ENCODE measurements at places on chromosomes 2 and 18. TPM values are rescaled to one million over a fixed set of nuclear protein-coding genes. Genes with fewer than 3 reads are reported as not detected.

DNA sequence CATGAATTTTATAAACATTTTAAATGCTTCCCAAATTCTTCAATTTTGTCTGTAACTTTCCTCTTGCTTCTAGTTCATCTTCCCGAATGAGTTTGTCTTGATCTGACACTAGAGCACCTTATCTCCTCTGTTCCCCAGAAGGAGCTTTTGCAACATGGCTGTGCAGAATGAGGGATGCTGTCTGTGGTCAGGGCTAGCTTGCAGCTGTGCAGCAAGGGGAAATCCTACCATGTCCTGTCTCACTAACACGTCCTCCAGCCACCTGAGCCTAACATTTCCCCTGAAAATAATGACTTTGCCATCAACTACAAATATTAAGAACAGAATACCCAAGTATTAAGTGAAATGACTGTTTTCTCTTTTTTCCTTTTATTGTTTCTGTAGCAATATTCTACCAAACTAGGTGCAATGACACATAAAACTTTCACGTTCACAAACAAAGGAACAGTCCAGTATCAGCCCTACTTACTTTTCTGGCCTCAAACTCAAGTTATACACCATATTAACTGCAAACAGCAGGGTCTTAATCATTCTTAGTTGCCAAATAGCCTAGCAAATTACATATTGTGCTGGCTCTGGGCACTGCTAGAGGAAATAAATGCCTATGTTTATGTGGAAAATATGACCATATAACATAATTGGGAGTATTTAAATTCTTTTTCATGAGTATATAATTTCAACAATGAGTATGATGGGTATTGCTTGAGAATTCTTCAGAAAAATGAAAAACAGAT, 423.3 kb downstream of the CMPK2 start:
- no peaks in the 10 kb centered on the region for H3K4me1 ChIP-seq
- no peak overlapping the region for H3K4me3 ChIP-seq
- DNase-seq = no peak
- H3K27ac ChIP-seq = no peak overlapping the region

DNA sequence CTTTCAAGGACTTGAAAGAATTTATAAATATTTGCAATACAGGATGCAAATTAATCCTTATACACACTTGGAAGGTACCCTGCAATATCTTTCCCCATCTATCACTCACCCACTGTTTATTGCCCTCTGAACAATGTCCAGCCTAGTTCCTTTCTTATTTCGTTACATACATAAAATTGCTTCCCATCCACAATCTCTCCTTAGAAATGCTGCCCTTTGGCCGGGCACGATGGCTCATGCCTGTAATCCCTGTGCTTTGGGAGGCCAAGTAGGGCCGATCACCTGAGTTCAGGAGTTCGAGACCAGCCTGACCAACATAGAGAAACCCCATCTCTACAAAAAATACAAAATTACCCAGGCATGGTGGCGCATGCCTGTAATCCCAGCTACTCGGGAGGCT, 41.2 kb upstream of the ATP8B1 start:
- H3K4me1 ChIP-seq = peaks cover 39% of the 10 kb centered on the region
- H3K27ac ChIP-seq = no peak overlapping the region
- no peak overlapping the region for H3K4me3 ChIP-seq
- H3K27me3 ChIP-seq = no peaks in the 10 kb centered on the region
- no peak for DNase-seq

GRCh38 chr18:7116792-7117389, 706 bp downstream of the LAMA1 start:
- no peaks in the 10 kb centered on the region for H3K36me3 ChIP-seq
- no peak overlapping the region for H3K27ac ChIP-seq
- peaks cover 49% of the 10 kb centered on the region for H3K27me3 ChIP-seq
- peak; percentile 83 for DNase-seq
- peaks cover 10% of the 10 kb centered on the region for H3K4me1 ChIP-seq

Gene CCNYL1
- 16.0 TPM for total RNA-seq

Gene TPRKB
- 16.2 TPM for total RNA-seq

Gene LRP2
- total RNA-seq = 0.24 TPM

GRCh38 chr2:231780123-231780908, 766 bp downstream of the PDE6D start:
- H3K4me3 ChIP-seq = peak overlapping the region; percentile 99
- peaks cover 4% of the 10 kb centered on the region for H3K36me3 ChIP-seq
- DNase-seq = no peak
- H3K4me1 ChIP-seq = peaks cover 36% of the 10 kb centered on the region
- H3K27ac ChIP-seq = peak overlapping the region; percentile 92

Gene SULT1C2
- 2.2 TPM for total RNA-seq

GRCh38 chr18:63444580-63444979, 22.3 kb upstream of the VPS4B start:
- H3K4me1 ChIP-seq = peaks cover 17% of the 10 kb centered on the region
- H3K27ac ChIP-seq = no peak overlapping the region
- no peak overlapping the region for H3K4me3 ChIP-seq
- no peaks in the 10 kb centered on the region for H3K36me3 ChIP-seq

DNA sequence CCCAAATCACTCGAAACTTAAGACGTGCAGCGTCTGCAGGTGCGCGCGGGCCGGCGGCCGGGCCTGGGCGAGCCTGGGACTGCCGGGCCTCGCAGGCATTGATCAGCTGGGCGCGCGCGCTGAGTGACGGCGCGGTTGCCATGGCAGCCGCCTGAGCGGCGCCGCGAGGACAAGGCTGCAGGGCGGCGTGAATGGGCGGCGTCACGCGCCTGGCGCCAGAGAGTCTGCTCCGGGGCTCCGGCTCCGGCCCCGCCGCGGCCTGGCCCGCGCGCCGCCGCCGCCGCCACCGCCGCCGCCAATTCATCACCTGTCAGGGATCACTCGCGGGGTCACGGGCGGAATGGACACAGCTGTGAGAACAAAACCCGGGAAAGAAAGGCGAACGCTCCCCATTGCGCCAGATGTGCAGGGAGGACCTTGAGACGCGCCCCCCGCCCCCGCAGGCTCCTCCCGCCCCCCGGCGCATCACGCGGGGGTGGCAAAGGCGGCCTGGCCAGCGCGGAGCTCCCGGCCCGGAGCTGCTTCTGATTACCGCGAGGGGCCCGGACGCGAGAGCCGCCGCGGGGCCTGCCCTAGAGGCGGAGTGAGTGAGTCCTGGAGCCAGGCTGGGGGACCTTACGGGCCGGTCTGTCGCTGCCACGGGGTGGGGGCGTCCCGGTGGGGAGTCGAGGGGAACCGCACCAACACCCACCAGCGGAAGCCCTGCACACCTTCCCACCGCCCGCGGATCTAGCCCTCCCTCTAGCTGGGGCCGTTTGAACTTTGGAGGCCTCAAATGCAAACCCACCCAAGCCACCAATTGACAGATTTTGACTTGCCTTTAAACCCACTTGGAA, 2.9 kb upstream of the ID2 start:
- peak; percentile 96 for DNase-seq
- H3K4me1 ChIP-seq = peaks cover 52% of the 10 kb centered on the region
- peak overlapping the region; percentile 81 for H3K4me3 ChIP-seq
- peak overlapping the region; percentile 90 for H3K27ac ChIP-seq
- peaks cover 10% of the 10 kb centered on the region for H3K27me3 ChIP-seq
- peaks cover 2% of the 10 kb centered on the region for H3K36me3 ChIP-seq

GRCh38 chr2:203492965-203493364, 42.1 kb downstream of the RAPH1 start:
- no peak overlapping the region for H3K27ac ChIP-seq
- H3K27me3 ChIP-seq = no peaks in the 10 kb centered on the region
- H3K4me1 ChIP-seq = peaks cover 8% of the 10 kb centered on the region

GRCh38 chr2:131094463-131095281, 1.4 kb upstream of the FAM168B start:
- peak overlapping the region; percentile 91 for H3K4me3 ChIP-seq
- H3K4me1 ChIP-seq = peaks cover 18% of the 10 kb centered on the region
- H3K27ac ChIP-seq = peak overlapping the region; percentile 94
- no peak for DNase-seq
- H3K36me3 ChIP-seq = peaks cover 3% of the 10 kb centered on the region
- H3K27me3 ChIP-seq = no peaks in the 10 kb centered on the region

- no peak overlapping the region for H3K27ac ChIP-seq
- H3K4me1 ChIP-seq = no peaks in the 10 kb centered on the region
- DNase-seq = no peak
- H3K27me3 ChIP-seq = peaks cover 24% of the 10 kb centered on the region
These were observed 101.6 kb upstream of the TTN start for GRCh38 chr2:178908810-178909209.

Gene MC2R
- total RNA-seq = not detected

Gene ABCG8
- not detected for total RNA-seq

DNA sequence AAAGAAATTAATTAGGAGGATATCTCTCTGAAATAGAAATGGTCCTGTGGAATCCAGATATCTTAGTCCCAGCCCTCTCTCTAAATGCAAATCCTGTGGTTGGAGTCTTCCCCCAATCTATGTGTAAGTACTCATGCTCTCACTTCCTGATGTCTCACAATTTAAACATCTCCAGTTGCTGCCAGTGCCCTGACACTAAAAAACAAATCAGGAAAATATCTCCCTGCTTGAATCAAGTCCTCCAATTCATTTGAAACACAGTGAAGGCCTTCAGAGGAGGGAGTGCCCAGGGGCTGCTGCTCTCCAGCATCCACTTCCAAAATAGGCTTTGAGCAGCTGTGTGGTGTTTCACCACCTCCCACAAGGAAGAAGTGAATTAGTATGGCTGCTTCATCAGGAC, 413.8 kb downstream of the RAD51AP2 start:
- no peak overlapping the region for H3K4me3 ChIP-seq
- H3K27ac ChIP-seq = no peak overlapping the region
- H3K27me3 ChIP-seq = no peaks in the 10 kb centered on the region
- no peaks in the 10 kb centered on the region for H3K36me3 ChIP-seq

DNA sequence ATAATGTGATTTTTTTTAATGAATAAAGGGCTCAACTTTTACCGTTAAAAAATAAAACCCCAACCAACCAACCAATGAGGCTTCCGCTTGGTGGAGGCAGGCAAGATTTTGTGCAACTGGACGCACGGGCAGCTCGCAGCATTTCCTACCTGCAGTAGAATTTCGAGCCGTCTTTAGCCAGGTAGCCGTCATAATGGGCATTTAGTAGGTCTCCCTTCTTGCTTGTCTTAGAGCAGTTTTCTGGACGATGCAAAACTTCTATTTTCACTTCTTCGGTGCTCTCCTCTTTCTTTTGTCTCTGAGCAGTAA, 316 bp downstream of the FKBP7 start:
- peak overlapping the region; percentile 100 for H3K27ac ChIP-seq
- H3K27me3 ChIP-seq = no peaks in the 10 kb centered on the region
- no peaks in the 10 kb centered on the region for H3K36me3 ChIP-seq
- DNase-seq = no peak

DNA sequence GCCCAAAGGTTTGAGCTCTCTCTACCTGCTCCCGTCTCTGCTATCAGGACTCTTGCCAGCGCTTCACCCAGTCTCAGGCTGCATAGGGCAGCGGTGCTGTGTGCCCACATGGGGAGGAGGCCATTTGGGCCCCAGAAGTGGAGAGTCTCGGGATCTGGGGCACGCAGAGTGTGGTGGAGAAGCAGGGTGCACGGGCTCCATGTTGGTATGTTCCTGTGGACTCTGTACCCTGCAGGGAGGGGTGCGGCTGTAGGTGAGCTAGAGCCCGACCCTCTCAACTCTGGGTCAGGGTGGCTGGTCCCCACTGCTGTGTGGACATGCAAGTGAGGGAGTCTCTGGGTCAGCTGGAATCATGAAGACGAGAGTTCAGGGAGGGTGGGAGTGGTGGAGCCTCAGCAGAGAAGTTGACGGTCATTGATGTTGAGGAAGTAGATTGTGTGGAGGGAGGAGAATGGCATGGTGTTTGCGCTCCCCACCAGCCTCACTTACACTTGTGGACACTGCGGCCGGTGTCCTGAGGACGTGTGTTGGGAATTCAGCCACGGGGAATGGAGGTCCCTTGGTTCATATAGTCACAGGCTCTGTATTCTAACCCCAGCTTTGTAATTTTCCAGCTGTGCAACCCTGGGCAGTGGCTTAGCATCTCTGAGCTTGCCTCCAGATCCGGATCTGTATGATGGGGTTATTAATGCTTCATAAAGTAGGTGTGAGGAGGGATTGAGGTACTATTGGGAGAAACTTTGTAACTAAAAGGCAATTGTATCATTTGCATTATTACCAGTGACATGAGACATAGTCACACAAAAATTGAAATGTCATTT, 840 bp upstream of the PSD4 start:
- H3K4me3 ChIP-seq = no peak overlapping the region
- no peak overlapping the region for H3K27ac ChIP-seq
- no peaks in the 10 kb centered on the region for H3K4me1 ChIP-seq
- DNase-seq = no peak
- peaks cover 2% of the 10 kb centered on the region for H3K27me3 ChIP-seq

Gene UGT1A4
- total RNA-seq = not detected

DNA sequence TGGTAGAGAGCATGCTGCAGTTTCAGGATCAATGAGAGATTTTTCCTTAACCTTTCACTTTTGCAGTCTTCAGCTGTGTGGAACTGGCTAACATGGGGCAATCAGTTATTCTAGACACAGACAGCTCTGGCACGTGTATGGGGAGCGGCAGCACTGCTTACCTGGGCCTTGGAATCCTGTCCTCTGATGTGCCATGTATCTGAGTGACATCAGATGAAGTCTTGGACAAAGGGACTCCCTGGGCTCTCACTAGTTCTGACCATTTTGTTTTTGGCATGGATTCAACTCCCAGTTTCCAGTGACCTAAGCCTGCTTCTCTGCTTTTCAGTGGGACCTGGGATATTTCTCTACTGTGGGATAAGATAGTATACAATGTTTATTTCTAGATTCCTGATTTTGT, 54.3 kb downstream of the RNF144A start:
- no peak overlapping the region for H3K4me3 ChIP-seq
- peaks cover 11% of the 10 kb centered on the region for H3K4me1 ChIP-seq
- no peaks in the 10 kb centered on the region for H3K27me3 ChIP-seq
- H3K27ac ChIP-seq = no peak overlapping the region
- peak; percentile 19 for DNase-seq

GRCh38 chr2:170098626-170099312, 79.2 kb upstream of the MYO3B start:
- H3K4me1 ChIP-seq = no peaks in the 10 kb centered on the region
- no peak overlapping the region for H3K27ac ChIP-seq
- no peak overlapping the region for H3K4me3 ChIP-seq
- no peaks in the 10 kb centered on the region for H3K27me3 ChIP-seq
- DNase-seq = no peak

Gene RBKS
- total RNA-seq = 0.99 TPM

Gene RAB31
- total RNA-seq = 90.8 TPM

- H3K36me3 ChIP-seq = no peaks in the 10 kb centered on the region
- no peak overlapping the region for H3K4me3 ChIP-seq
- H3K4me1 ChIP-seq = peaks cover 22% of the 10 kb centered on the region
- peaks cover 44% of the 10 kb centered on the region for H3K27me3 ChIP-seq
- no peak for DNase-seq
These were observed 60.8 kb downstream of the MYO3B start for GRCh38 chr2:170238776-170239175.

DNA sequence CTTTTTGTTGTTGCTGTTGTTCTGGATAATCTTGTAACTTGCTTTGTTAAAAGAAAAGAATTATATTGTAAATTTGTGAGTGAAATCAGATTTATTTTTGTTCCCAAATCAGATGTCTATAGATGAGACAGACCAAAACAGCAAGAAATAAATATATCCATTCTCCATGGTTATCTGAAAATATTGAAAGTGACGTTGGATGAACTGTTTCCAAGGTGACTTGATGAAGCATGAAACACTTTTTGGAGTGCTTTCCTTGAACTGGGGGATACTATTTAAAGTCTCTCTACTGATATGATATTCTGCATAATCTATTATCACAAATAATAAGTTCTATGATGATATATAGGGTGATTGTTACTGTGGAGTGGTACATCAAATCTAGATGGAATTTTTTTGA, 315.4 kb upstream of the THUMPD2 start:
- no peak for DNase-seq
- H3K4me1 ChIP-seq = peaks cover 49% of the 10 kb centered on the region
- peak overlapping the region; percentile 39 for H3K27ac ChIP-seq
- no peak overlapping the region for H3K4me3 ChIP-seq
- H3K27me3 ChIP-seq = no peaks in the 10 kb centered on the region
